RKO (cell line): ENCODE measurements at places on chromosomes 5 and 9.

GRCh38 chr5:50975840-50976239 is 309.4 kb downstream of the PARP8 start:
- DNase-seq, result no peak

- no peak for DNase-seq
These were observed 545.9 kb upstream of the RIOK2 start for GRCh38 chr5:97728920-97729319.

GRCh38 chr9:72154468-72155285 is 5.4 kb downstream of the GDA start:
- DNase-seq, result no peak

- no peak for DNase-seq
These were observed 22.0 kb downstream of the TMEM167A start for GRCh38 chr5:83055166-83055565.

DNA sequence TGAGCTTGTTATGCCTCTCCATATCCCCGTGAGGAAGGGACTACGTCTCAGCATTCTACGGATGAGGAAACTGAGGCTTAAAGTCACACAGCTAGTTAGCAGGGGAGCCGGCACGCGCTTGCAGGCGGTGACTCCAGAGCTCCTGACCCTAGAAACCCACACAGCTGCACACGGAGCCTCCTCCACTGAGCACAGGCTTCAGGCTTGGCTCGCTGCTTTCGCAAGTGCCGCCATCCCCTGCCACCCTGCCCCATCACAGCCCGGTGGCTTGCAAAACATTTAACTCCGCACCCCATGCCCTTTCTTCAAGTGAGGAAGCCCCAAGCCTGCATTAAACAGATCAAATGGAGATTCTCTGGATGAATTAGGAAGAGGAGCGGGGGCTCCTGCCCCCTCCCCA is 138.3 kb downstream of the HSD17B3 start:
- no peak for DNase-seq

GRCh38 chr5:150317048-150318003 is 14.6 kb upstream of the ARSI start:
- peak; percentile 93 for DNase-seq

GRCh38 chr5:110590187-110590586 is 136.3 kb downstream of the TMEM232 start:
- DNase-seq, result peak; percentile 52

DNA sequence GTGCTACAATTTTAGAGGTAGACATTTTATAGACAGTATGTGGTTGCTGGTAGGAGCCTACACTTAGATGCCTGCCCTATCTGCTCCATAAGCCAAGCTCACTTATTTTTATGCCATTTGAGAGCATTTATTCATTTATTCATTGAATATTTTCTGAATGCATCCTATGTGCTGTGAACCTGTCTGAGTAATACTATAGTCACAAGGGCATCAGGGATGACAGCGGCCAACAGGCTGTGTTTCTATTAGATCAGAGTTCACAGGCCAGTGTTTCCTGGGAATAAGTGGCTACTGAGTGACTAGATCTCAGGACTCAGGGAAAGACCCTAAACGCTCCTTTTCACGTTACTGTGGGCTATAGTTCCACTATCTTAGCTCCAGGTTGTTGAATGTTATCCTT is 235.2 kb upstream of the MSX2 start:
- DNase-seq, result peak; percentile 14

GRCh38 chr9:130825351-130825651 is 9.8 kb upstream of the ABL1 start:
- no peak for DNase-seq

DNA sequence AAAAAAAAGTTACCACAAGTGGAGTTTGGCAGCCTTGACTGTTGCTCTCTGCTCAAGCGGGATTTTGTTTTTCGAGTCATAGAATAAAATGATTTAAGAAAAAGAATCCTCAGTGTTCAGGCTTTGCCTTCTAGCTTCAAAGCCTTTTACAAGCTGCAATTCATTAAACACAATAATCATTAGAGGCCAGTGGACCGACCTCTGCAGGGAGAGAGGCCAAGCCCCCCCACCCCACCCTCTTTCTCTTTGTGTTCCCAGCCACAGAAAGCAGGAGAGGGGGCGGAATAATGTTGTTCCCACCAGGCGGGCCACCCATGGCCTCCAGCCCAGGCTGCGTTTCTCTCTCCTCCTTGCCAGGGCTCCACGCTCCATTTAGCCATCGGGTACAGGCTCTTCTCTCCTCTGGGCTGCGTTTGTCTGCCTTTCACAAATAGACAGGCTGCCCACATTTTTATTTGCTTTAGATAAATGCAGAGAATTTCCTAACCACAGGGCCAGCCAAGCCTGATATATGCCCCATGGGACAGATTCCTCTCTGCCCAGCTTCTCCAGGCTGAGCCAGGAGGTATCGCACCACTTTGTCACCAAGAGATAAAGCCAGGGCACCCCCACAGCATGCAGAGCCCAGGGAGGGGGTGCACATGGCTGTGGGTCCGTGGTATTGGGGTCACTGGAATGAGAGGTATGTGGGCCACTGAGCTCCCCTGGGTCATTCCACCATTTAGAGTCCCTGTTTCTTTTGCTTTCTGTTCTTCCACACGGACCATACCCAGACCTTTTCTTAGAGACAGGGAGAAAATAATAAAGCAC is 318.8 kb downstream of the PIK3R1 start:
- DNase-seq, result no peak

GRCh38 chr5:158054223-158055110 is 195.5 kb upstream of the CLINT1 start:
- no peak for DNase-seq

GRCh38 chr9:2332663-2333062 is 288.9 kb upstream of the VLDLR start:
- DNase-seq, result no peak

DNA sequence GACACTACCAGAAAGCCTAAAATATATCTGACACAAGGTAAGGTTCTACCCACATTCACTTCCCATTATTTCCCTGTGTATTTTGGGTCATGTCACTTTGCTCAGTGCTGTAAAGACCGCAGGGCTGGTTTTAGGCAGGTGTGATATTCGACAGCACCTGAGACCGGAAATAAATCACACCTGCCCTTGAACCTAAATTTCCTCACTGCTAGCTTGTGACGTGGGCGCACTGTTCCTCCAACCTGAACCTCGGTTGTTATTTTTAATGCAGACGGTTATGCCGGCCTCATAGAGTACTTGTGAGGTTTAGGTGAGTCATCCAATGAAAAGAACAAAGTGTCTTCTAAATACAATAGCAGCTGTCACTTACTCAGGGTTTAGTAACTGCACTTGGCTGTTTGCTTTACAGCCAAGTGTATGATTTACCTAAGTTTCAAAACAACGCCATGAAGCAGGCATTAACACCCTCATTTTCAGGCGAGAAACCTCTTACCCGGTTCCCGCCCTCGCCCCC is 20.7 kb upstream of the ZNF782 start:
- peak; percentile 94 for DNase-seq

DNA sequence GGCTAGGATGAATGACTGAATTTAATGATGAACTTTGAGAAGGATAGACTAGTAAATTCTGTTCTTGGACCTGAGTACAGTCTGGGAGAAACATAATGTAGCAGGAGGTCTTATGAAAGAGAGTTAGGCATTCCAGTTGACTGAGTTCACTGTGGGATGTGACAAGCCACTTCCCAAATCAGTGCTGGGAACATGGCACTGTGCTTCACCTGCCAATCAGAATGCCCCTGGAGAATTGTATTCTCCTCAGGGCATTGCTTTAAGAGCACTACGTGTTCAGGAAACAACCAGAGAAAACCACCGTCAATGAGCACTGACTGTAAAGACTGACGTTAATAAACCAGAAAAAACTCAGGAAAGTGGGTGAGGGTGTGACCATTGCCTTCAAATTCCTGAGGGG is 1.2 kb downstream of the CCDC107 start:
- peak; percentile 64 for DNase-seq

DNA sequence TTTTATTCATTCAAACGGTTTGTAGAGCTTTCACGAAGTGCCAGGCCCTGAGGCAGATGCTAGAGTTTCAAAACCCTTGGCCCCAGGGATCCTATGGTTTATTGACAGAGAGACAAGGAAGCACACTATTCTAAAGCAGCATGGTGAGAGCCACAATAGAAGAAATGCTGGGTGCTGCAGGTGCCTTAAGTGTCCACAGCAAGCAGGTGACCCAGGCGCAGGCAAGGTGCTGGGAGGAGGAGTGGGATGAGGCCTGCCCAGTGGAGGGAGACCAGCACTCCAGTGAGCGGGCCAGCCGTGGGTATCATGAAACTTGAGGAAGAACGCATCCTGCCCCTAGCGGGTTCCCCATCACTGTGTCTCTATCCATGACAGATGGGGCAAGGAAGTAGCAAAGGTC is 71.0 kb downstream of the OSMR start:
- no peak for DNase-seq

DNA sequence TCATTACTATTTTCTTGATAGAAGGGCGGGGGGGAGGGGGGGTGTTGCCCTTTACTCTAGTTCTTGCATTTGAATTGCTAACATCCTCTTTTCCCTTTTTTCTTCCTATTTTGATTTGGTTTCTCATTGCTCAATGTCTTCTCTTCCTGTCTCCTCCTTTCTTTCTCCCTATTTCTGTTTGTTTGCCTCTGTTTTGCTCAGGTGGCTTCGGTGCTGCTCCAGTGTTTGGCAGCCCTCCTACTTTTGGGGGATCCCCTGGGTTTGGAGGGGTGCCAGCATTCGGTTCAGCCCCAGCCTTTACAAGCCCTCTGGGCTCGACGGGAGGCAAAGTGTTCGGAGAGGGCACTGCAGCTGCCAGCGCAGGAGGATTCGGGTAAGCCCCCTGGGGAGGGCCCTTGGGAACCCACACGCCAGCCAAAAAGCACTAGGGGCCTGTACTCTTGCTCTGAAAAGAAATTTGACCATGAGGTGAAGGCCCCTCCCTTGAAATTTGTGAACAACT is 48.3 kb downstream of the FAM78A start:
- DNase-seq, result no peak

- peak; percentile 37 for DNase-seq
These were observed 86.7 kb upstream of the NFIB start for GRCh38 chr9:14400658-14400995.

GRCh38 chr9:14687042-14687719 is 6.1 kb downstream of the ZDHHC21 start:
- DNase-seq, result peak; percentile 79

GRCh38 chr9:17875886-17876285 is 297.0 kb downstream of the SH3GL2 start:
- no peak for DNase-seq

GRCh38 chr9:114093031-114093471 is 6.0 kb downstream of the KIF12 start:
- DNase-seq, result no peak

DNA sequence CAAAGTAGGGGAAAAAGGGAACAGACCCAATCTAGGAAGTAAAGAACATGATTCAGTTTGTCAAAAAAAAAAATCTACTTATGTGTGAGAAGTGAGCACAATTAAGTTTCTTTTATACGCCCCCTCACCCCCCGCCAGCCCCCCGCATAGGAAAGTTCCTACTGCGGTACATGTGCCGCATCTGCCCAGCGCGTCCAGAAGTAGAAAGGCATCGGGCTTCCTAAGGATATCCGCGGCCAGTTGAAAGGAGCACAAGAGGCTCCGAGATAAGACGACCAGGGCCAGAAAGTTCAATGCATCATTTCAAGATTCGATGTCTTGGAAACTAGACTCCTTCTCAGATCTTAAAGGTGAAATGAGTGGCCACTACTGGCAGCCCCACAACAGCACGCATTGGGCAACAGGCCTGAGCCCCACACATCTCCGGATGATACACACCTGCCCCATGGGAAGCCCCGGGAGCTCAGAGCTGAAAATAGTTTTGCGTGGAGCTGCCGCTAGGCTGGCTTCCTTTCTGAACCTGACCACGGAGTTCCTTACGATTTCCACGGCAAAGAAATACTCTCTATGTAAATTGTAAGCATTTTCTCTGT is 203.9 kb downstream of the RAB3C start:
- no peak for DNase-seq

DNA sequence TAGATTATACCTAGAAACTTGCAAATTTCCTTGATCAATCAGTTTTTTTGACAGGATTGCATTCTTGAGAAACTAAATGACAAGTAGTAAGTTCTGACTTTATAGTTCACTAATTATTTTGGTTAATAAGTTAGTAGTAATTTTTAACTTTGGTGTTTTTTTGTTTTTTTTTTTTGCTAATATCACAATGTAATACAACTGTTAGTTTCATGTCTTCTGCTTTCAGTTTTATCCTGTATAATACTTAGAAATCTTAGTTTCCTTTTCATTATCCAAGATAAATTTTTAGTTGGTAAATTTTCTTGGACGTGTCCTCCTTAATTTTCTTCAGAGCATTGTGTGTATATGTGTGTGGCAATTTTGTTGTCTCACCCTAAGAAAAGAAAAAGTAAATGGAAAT is 57.8 kb downstream of the CWC27 start:
- no peak for DNase-seq
